ENCODE measurements at places on chromosomes 16 and 17.

DNA sequence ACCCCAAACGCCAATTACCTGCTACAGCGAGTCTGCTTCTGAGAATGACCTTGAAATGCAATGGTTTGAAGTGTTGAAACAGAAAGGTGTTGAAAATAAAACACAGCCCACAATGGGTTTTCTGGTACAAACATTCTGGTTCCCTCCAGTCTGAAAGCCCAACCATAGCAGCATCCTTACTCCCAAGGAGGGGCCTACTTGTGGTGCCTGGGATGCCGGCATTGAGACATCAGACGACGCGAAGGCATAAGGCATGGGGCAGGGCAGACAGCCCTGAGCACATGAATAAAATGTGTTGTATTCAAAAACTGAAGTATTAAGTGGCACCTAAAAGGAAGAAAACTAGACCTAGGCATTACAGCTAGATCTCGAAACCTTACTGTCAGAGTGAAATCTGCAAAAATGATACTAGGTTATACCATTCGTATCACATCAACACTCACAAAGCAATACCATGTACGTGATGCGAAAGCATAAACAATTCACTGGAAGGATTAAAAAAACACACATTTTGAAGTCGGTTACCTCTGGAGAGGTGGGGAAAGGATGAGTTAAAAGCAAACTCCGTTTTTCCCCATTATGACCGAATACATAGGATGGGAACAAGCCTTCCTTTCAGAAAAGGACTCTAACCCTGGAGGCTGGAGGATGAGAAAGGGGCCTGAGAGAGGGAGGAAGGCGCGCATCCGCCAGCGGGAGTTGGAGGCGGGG lies 702 bp downstream of the NUDT21 start:
- peaks cover 55% of the 10 kb centered on the region for H3K4me1 ChIP-seq
- H3K27ac ChIP-seq, result peak overlapping the region; percentile 95
- peaks cover 49% of the 10 kb centered on the region for H3K36me3 ChIP-seq

DNA sequence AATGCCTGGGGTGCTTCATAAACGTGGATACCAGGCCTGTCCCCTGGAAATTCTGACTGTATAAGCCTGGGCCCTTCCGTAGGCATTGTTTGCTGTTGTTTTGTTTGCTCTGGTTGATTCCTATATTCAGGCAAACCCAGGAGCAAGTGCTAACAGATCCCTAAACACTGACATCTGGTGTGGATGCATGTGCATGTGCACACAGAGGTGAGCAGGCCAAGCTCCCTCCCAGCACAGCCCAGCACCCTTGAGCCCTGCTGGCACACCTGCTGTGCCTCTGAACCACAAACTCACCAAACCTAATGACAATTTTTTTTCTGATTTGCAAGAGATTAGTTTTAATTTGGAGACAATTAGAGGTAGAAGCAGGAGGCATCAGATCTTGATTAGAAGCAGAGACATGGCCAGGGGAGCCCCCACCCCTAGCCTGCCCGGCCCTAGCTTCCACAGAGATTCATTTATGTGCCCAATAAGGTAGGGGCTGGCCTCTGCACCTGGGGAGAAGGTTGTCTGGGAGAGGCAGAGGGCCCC lies 40.4 kb downstream of the TMEM132E start:
- H3K27me3 ChIP-seq, result peaks cover 83% of the 10 kb centered on the region
- H3K4me3 ChIP-seq, result no peak overlapping the region
- DNase-seq, result no peak
- no peak overlapping the region for H3K27ac ChIP-seq

- peak within 1 kb of the TSS; percentile 98 for H3K4me3 ChIP-seq
- peaks cover 8% of the 10 kb centered on the region for H3K36me3 ChIP-seq
- no peaks in the 10 kb centered on the region for H3K27me3 ChIP-seq
Measured at GRCh38 chr17:41811549-41812380, at the start of gene P3H4. TSS of gene P3H4 (minus strand) at chr17:41811949. CDS start at chr17:41811915, 34 bp downstream.

DNA sequence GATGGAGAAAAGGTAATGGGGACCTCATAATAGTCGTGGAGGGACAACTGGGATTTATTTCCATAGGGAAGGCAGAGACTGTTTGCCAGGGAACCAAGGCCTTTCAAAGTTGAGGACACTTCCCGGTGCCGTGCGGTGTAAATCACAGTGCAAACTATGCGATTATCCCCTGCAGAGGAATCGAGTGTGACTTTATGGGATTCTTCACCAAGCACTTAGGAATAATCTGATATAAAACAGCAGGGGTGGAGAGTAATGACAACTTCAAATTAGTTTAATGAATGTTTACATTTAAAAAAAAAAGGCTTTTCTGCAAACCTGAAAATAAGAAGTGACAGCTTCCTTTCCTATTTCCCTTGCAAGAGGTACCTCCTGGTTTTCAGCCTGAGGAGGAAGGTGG lies 538.2 kb downstream of the MAF start:
- H3K36me3 ChIP-seq, result no peaks in the 10 kb centered on the region
- H3K27ac ChIP-seq, result no peak overlapping the region
- H3K27me3 ChIP-seq, result no peaks in the 10 kb centered on the region
- H3K4me1 ChIP-seq, result no peaks in the 10 kb centered on the region

DNA sequence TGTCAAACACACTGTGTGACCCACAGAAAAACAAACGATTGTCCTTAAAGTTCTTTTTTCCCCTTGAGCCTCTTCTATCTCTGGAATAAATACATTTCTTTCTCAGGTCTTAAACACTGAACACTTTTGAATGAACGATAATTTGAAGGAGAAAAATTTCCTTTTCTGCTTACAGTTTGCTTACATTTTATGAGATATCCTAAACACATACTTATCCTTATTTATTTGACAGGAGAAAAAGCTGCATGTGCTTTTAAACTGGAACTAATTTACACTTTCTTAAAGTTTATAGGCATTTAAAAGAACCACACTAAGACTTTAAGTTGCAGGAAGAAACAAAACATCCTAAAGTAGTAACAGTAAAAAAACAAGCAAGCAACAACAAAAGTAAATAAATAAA lies 4.7 kb upstream of the IGF2BP1 start:
- peaks cover 15% of the 10 kb centered on the region for H3K4me1 ChIP-seq
- H3K4me3 ChIP-seq, result no peak overlapping the region
- peaks cover 83% of the 10 kb centered on the region for H3K27me3 ChIP-seq
- no peak overlapping the region for H3K27ac ChIP-seq
- H3K36me3 ChIP-seq, result peaks cover 13% of the 10 kb centered on the region

- peak overlapping the region; percentile 88 for H3K27ac ChIP-seq
- peaks cover 45% of the 10 kb centered on the region for H3K4me1 ChIP-seq
- peaks cover 19% of the 10 kb centered on the region for H3K36me3 ChIP-seq
- no peaks in the 10 kb centered on the region for H3K27me3 ChIP-seq
Measured at GRCh38 chr17:63437287-63438091, 8.6 kb downstream of the CYB561 start.

DNA sequence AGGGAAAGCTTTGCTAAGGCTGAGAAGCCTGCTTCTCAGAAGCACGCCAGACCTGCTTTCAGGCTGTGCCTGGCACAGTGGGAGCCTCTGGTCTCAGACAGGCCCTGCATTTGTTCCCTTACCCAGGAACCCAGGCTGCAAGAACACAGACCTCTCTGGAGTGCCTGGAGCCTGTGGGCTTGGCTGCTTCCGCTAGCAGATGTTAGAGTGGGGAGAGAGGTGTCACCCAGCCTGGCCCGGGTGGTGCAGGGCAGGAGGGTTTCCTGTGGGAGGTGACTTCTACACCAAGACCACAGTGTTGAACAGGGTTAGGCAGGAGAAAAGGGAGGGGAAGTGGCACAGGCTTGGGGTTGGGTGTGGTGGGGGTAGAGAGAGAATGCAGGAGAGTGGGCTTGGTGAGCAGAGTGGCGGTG lies 35.8 kb upstream of the ADGRG1 start:
- H3K36me3 ChIP-seq, result peaks cover 9% of the 10 kb centered on the region
- peak; percentile 54 for DNase-seq
- peak overlapping the region; percentile 65 for H3K4me3 ChIP-seq
- H3K27me3 ChIP-seq, result no peaks in the 10 kb centered on the region

- peak overlapping the region; percentile 57 for H3K4me3 ChIP-seq
- peaks cover 9% of the 10 kb centered on the region for H3K36me3 ChIP-seq
- H3K27ac ChIP-seq, result no peak overlapping the region
- H3K27me3 ChIP-seq, result no peaks in the 10 kb centered on the region
Measured at GRCh38 chr16:46828943-46829342, 2.0 kb downstream of the C16orf87 start.

- H3K4me3 ChIP-seq, result no peak overlapping the region
- H3K4me1 ChIP-seq, result no peaks in the 10 kb centered on the region
- H3K27ac ChIP-seq, result peak overlapping the region; percentile 19
- DNase-seq, result peak; percentile 20
- H3K27me3 ChIP-seq, result no peaks in the 10 kb centered on the region
Measured at GRCh38 chr16:8663192-8664089, 11.0 kb upstream of the ABAT start.

DNA sequence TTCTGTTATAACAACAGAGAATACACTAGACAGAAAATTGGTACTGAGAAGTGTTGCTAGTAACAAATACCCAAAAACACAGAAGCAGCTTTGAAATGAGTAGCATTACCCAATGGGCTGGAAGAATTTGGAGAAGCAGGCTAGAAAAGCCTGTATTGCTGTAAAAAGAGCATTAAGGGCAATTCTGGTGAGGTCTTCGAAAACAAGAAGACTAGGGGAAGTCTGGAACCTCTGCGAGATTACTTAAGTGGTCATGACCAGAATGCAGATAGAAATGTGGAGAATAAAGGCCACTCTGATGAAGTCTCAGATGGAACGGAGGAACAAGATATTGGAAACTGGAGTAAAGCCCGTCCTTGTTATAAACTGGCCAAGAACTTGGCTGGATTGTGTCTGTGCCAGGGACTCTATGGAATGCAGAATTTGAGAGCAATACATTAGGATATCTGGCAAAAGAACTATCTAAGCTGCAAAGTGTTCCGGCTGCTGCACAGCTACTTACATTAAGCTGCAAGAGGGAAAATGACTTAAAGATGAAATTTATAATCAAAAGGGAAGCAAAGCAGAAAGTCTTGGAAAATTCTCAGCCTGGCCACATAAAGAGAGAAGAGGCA lies 44.9 kb upstream of the PEMT start:
- no peak overlapping the region for H3K4me3 ChIP-seq
- H3K36me3 ChIP-seq, result peaks cover 4% of the 10 kb centered on the region
- no peaks in the 10 kb centered on the region for H3K27me3 ChIP-seq
- no peaks in the 10 kb centered on the region for H3K4me1 ChIP-seq
- no peak for DNase-seq

- DNase-seq, result no peak
- H3K4me1 ChIP-seq, result no peaks in the 10 kb centered on the region
- H3K27ac ChIP-seq, result no peak overlapping the region
- peaks cover 1% of the 10 kb centered on the region for H3K36me3 ChIP-seq
Measured at GRCh38 chr16:80899809-80900592, 95.6 kb upstream of the CDYL2 start.

- H3K27me3 ChIP-seq, result no peaks in the 10 kb centered on the region
- H3K36me3 ChIP-seq, result no peaks in the 10 kb centered on the region
- no peak for DNase-seq
- H3K27ac ChIP-seq, result no peak overlapping the region
- H3K4me3 ChIP-seq, result peak overlapping the region; percentile 34
Measured at GRCh38 chr16:84641643-84642358, 6.5 kb upstream of the KLHL36 start.

- no peaks in the 10 kb centered on the region for H3K4me1 ChIP-seq
- no peak overlapping the region for H3K4me3 ChIP-seq
- peak overlapping the region; percentile 0 for H3K27ac ChIP-seq
- H3K36me3 ChIP-seq, result peaks cover 8% of the 10 kb centered on the region
Measured at GRCh38 chr17:17890773-17891759, 54.3 kb upstream of the SREBF1 start.

GRCh38 chr17:37726891-37727675 lies 17.8 kb downstream of the HNF1B start:
- DNase-seq, result no peak
- H3K4me3 ChIP-seq, result no peak overlapping the region
- no peaks in the 10 kb centered on the region for H3K4me1 ChIP-seq

DNA sequence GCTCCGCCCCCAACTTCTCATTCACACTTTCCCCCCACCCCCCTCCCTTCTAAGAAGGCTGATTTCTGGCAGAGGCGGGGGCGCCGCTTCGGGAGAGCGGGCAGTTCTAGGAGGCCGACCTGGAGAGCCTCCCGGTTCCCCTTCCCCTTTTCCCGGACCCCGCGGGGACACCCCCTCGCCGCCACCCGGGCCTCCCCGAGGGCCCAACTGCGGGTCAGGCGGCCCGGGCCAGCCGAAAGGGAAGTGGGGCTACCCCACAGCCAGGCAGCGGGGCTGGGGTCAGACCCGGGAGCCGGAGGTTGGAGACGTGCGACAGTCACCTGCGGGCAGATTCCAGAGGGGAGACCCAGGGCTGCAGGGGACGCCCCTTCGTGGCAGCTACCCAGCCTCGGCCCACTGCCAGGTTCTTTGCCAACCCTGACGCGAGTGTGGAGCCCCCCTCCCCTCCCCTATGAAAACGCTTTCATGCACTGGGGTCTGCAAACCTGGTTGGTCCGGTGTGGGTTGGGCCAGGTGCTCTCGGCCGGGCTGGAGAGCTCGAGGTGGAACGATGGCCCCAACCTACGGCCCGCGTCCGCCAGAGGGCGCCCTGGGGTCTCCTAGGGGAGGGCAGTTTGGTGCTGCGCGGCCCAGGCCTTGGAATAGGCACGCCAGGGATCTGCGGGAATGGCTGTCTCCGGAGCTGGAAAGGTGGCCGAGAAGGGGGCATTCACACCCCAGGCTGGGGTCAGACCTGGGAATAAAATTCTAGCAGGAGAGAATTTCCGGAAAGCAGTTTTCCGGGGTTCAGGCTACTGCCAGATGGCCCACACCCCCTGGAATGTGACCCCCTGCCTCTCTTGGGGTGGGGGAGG lies 721 bp upstream of the SOCS3 start:
- H3K27ac ChIP-seq, result peak overlapping the region; percentile 51
- peak overlapping the region; percentile 80 for H3K4me3 ChIP-seq
- no peaks in the 10 kb centered on the region for H3K27me3 ChIP-seq
- H3K36me3 ChIP-seq, result peaks cover 27% of the 10 kb centered on the region
- H3K4me1 ChIP-seq, result peaks cover 40% of the 10 kb centered on the region

- peaks cover 10% of the 10 kb centered on the region for H3K36me3 ChIP-seq
- peak overlapping the region; percentile 92 for H3K27ac ChIP-seq
- H3K4me1 ChIP-seq, result peaks cover 42% of the 10 kb centered on the region
- no peak for DNase-seq
Measured at GRCh38 chr17:59328601-59329000, 2.9 kb upstream of the YPEL2 start.

- peaks cover 20% of the 10 kb centered on the region for H3K36me3 ChIP-seq
- peak overlapping the region; percentile 82 for H3K4me3 ChIP-seq
- DNase-seq, result peak; percentile 28
- no peaks in the 10 kb centered on the region for H3K27me3 ChIP-seq
- peaks cover 52% of the 10 kb centered on the region for H3K4me1 ChIP-seq
- H3K27ac ChIP-seq, result peak overlapping the region; percentile 90
Measured at GRCh38 chr16:31063843-31064611, 10.0 kb downstream of the ZNF668 start.

- no peak for DNase-seq
- no peaks in the 10 kb centered on the region for H3K36me3 ChIP-seq
- no peaks in the 10 kb centered on the region for H3K4me1 ChIP-seq
Measured at GRCh38 chr16:79610771-79611170, 10.2 kb upstream of the MAF start.

- H3K27me3 ChIP-seq, result peaks cover 72% of the 10 kb centered on the region
- H3K36me3 ChIP-seq, result no peaks in the 10 kb centered on the region
- DNase-seq, result no peak
Measured at GRCh38 chr17:13594310-13594709, 7.4 kb downstream of the HS3ST3A1 start.

All from central memory CD8-positive, alpha-beta T cell (primary cell).